ENCODE measurements at places on chromosomes 2 and 18. TPM values are rescaled to one million over a fixed set of nuclear protein-coding genes. Genes with fewer than 3 reads are reported as not detected.

- DNase-seq, result peak; percentile 51
These were observed 28.1 kb downstream of the ASAP2 start for GRCh38 chr2:9234680-9235146.

Gene DNPEP
- 33.1 TPM for total RNA-seq

Gene SERPINB3
- total RNA-seq, result not detected

Gene ANAPC1
- total RNA-seq, result 107 TPM

- DNase-seq, result no peak
These were observed 97.5 kb upstream of the FSHR start for GRCh38 chr2:49251766-49252165.

GRCh38 chr18:25805323-25805722 lies 285.1 kb downstream of the SS18 start:
- DNase-seq, result no peak

Measured in SJCRH30 (cell line).